AML-193 (cell line): ENCODE measurements at places on chromosomes 2 and 18.

GRCh38 chr2:161124201-161124600, 36.0 kb upstream of the TANK start:
- no peak for DNase-seq

DNA sequence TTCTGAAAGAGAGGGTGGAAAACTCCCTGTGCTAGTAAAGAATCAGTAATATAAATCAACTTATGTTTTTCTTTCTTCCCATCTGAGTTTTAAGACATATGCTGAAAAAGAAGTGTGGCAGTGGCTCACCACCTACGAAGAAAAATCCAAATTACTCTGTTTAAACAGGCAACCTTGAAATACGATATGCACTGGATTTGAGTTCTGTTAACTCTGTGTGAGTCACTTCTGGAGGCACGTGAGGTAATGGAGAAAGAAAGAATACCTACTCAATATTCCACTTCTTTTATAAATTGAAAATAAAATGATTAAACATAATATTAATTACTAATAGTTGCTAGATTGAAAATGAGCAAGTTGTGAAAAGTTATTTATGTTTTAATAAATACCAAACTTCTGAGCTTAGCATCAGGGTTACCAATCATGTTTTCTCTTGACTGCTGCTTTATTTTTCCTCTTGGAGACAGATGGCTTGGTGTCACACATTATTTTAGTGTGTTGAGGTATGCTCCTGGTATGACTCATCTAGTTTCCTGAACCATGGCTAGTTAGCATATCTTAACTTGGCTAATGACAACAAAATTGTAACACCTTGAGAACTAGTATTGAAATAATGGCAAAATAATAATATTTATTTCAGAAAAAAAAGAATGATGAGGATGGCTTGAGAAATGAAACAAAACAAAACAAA, 1705.5 kb upstream of the PIK3C3 start:
- no peak for DNase-seq

DNA sequence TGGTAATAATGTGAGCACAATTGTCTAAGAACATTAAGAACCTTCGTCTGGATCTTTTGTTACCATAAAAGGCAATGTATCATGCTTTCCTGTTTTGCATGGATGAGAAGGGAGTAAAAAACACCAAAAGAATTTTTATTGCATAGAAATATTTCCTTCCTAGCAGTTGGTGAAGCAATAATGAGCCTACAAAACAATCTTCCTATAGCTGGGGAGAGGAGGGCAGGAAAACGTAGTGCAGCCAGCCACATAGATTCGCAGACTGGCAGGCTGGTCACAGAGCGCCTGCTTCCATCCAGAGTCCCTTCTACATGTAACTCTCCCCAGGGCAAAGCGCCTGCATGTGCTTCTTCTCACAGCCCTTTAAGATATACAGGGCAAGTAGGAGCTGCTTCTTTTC, 190.4 kb downstream of the BABAM2 start:
- DNase-seq: no peak

DNA sequence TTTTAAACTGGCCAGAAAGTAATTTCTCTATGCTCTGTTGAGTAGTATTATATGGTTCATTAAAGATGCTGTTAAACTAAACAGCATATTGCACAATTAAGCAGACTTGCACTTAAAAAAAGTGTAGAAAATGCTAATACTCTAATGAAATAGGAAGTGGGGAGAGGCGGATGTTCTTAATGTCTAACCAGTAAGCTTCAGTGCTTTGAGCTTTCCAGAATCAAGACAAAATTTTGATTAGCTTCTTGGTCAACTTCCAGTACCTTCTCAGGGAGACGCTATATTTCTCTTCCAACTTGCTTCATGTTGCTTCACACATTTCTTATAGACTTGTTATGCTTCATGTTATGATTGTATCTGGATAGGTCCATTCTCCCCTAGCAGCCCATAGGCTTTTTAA, 89.1 kb downstream of the MAP2 start:
- DNase-seq: no peak

- DNase-seq: no peak
Measured at GRCh38 chr18:21896732-21897336, 156.2 kb downstream of the MIB1 start.

DNA sequence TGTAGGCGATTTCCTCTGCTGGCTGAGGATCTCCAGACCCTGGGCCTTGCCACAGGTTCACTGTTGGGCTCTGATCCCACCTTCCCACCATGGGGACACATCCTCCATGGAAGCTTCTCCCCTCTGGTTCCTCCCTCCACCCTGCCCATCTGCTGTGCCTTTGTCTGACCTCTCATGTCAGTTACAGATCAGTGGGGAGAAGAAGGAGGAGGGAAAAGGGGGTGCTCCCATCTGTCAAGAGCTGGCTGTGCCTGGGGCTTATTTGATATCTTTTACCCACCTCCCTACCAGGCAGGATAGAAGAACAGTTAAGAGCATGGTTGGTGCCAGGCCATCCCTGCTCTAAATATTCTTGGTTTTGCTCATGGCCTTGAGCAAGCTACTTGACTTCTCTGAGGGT, 12.3 kb upstream of the DNAJB2 start:
- no peak for DNase-seq

DNA sequence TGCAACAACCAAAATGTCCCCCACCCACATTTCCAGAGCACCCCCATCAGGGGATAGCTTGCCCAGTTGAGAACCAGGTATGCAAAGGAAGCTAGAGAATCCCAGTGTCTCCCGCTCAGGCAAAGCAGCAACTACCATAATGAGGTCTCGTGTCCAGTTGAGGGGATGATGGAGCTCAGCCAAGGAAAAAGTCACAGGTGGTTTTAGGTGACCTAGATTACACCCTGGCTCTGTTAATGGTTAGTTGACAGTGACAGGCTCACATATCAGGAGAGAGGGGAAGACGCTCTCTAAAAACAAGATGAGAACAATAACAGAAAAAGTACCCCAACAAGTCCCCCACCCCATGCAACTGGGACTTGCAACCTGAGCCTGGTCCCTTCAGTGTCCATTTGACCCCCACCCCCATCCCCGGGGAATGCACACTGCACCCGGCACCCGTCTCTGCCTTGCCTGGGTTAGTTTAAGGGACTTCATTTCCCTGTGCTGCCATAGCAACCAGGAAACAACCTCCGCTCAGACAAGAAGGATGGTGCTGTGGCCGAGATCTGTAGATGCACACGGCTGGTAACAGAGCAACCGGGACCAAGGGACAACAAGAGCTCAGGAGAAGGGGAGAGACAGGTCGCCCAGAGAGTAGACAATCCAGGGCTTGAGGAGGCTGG, at the start of gene KIAA2012:
Gene KIAA2012 (plus strand): TSS at position 519 of the 665 bp plus-strand sequence. CDS start 373 bp downstream, outside the sequence.
- no peak for DNase-seq

DNA sequence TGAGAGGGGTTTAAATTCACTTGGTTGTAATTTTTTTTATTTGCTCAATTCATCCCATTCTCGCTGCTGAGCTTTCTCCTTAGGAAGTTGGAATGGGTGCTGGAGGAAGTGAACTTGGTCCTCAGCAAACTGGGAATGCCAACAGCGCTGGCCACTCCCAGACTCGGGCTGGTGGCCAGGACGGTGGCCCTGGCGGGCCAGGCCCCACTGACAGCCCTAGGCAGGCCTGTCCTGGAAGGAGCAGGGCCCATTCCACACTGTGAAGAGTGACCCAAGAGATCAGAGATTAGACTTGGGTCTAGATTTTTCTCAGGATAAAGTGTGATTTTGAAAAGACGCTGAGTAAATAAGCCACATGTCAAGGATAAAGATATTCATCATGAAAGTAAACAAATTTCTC, 132.7 kb downstream of the HDAC4 start:
- DNase-seq: no peak

GRCh38 chr18:59547581-59548182, 149.5 kb downstream of the CCBE1 start:
- DNase-seq: no peak

GRCh38 chr2:3480352-3481010, 38.9 kb downstream of the ADI1 start:
- DNase-seq: no peak

GRCh38 chr2:126906781-126907180, 8.1 kb downstream of the TEX51 start:
- no peak for DNase-seq

GRCh38 chr2:134764164-134764563, 45.4 kb upstream of the TMEM163 start:
- DNase-seq: no peak

DNA sequence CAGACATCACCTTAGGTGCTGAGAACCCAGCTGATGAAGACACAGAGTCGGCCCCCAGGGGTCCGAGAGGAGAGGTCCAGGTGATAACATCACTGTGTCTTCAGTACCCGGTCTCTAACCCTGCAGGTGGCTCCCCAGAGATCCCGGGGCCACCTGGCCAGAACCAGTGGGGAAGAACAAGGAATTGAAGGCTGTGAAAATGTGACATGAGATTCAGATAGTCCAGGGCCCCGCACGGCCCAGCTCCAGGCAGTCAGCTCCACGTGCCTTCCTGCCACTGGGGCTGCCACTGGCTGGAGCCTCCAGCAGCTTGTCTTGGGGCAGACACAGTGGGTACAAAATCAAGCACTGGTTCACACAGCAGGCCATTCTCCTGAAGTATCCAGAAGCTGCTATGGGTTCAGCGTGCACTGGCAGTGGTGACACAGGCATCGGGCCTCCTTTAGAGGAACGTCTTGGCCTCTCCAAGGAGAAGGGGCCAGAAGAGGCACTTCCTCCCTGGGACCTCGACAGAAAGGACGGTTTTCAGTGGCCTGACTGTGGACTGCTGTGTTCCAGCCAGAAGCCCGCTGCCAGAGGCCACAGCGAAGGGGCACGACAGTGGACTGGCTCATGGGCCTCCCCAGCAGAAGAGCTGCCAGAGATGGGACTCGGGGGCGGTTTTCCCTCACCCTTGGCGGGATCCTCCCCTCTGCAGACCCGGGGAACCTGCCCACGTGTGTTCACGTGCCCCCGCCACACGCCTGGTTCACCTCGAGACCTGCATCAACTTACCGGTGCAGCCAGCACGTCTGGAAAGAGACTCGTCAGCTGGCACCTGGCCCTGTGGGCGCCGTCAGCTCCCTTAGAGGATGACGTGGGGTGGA, 150.4 kb downstream of the HDAC4 start:
- DNase-seq: no peak

DNA sequence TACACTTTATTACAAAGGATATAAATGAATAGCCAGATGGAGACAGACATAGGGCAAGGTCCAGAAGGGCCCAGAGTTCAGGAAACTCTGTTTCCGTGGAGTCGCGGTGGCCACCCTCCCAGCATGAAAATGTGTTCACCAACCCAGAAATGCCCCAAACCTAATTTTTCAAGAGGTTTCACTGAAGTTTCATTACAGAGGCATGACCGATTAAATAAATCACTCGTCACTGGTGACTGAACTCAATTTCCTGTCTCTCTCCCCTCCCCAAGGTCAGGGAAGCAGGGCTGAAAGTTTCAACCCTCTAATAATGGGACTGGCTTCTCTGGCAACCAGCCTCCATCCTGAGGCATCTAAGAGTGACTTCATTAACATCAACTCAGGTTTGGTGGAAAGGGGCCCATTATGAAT, 22.4 kb downstream of the USP40 start:
- DNase-seq: no peak

- DNase-seq: no peak
Measured at GRCh38 chr2:131425231-131425941, 50.5 kb upstream of the TUBA3D start.

DNA sequence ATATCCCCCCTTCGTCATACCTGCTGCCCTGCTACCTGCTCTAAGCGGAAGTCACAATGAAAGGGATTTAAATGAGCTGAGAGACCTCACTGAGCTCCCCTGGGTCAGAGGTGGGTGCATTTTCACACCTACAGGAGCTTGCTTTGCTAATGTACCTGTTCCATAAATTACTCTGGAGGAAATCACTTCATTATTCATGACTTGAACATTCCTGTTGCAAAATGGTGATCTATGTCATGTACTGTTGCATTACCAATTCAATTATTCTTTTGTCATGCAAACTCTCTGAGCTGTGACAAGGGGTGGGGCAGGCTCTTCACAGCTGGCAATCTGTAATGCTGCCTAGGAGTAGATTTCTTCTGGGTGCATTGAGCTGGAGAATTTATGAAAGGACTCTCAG, 761.3 kb downstream of the TSN start:
- DNase-seq: no peak

- DNase-seq: no peak
Measured at GRCh38 chr2:51667679-51668078, 635.7 kb upstream of the NRXN1 start.

GRCh38 chr2:212882626-212883025, 268.8 kb downstream of the IKZF2 start:
- no peak for DNase-seq

DNA sequence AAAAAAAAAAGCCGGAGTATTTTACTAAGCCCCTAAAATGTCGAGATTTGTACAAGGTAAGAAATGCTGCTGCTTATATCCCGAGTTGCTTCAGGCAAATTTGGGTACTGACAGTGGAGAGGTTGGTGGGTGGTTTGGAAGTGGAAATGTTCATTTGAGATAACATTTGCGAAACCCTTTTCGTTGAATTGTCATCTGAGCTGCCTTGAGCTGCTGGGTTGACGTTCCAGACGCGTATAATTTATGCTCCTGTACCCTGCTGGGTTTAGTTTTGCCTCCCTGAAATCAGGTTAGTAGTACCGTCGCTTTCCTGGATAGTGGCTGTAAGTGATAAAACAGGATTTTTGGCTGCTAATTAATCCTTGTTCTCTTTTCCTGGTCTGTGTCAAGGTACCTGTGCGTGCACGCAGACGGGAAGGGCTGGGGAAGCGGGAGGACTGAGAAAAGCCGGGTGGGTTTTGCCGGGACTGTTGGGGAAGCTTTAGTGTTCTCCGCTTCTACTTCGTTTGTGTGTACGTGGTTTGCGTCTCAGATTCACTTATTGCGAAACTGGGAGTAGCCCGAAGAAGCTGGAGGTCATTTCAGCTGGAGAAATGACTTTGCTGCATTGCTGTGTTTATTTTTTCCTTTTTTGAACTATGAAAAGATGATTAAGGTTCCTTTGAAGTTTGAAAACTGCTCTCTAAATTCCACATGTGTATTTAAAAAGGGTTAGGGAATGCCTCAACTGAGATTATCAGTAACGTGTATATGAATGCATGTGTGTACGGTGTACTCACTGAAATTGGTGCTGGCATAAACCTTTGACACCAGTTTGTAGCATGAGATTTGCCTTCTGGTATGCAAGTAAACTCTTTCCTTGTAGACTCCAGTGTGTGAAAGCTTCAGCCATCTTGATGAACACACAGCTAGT, 709 bp downstream of the UGP2 start:
- peak; percentile 36 for DNase-seq

DNA sequence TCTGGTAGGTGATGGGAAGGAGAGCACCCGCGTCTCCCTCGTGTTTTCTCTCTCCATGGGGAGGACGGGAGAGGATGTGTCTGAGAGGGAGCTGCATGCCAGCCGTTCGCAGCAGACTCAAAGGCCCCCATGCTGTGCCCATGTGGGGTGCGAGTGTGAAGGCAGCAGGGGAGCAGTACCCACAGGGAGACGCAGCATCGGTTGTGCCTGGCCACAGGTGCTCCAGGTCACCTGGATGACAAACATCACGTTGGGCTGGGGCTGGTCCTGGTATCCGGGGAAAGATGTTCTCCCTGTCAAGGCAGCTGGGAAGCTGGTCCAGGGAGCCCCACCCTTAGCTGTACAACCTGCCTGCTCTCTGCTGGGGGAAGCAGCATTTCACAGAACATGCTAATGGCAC, 119.5 kb upstream of the SALL3 start:
- no peak for DNase-seq
